Activated T-cell treated with anti-CD3 and anti-CD28 coated beads for 24 hours (primary cell): ENCODE measurements at places on chromosomes 2 and 18.

- no peak for DNase-seq
These were observed 55.9 kb upstream of the APCDD1 start for GRCh38 chr18:10398571-10398970.

DNA sequence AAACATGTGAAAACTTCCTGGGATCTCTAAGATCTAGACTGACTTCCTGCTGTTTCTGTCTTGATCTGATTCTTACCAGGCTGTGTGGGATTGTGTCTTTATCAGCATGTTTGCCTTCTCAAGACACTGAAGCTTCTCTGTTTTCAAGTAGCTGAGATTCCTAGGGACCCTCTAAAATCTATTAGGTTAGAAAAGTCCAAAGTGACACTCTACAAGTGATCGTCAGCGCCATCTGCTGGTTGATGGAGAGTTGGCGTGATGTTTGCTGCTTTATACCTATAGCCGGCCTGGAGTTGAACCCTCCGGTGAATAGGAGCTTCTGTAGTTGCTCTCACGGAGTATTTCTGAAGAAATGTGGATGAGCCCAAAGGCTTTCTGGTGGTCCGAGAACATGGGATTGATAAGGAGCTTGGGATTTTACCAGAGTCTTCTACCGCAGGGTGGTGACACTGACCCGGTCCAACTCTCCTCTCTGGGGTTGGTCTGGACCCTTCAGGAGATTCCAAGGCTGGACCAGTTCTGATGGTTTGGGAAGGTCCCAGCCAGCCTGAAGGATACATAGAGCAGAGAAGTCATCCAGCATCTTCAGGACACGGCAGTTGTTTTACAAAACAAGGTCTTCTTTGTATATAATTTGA, 96.0 kb upstream of the TTC39C start:
- peak; percentile 70 for DNase-seq

DNA sequence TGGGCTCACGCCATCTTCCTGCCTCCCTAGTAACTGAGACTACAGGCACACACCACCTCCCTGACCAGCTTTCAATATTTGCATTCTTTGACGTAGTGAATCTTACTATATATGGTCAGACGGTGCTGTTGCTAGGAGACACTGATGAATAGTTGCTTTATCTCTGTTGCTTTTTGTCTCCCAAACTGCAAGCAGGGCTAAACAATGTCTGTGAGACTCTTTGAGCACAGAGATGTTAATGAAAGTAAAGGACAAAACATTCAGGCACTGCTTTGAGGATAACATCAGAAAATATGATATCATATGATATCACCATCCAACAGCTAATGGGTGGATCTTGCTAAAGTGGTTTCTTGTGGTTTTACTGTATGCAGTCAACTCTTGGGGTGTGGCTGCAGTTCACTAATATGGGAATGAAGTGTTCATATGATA, 43.0 kb downstream of the EMILIN2 start:
- no peak for DNase-seq

GRCh38 chr2:191314697-191315364, 69.6 kb downstream of the MYO1B start:
- no peak for DNase-seq

GRCh38 chr18:56645415-56646016, 5.6 kb upstream of the WDR7 start:
- DNase-seq, result no peak

GRCh38 chr2:147548451-147548850, 296.4 kb upstream of the ACVR2A start:
- no peak for DNase-seq

GRCh38 chr2:231332388-231332787, 63.1 kb upstream of the B3GNT7 start:
- no peak for DNase-seq

DNA sequence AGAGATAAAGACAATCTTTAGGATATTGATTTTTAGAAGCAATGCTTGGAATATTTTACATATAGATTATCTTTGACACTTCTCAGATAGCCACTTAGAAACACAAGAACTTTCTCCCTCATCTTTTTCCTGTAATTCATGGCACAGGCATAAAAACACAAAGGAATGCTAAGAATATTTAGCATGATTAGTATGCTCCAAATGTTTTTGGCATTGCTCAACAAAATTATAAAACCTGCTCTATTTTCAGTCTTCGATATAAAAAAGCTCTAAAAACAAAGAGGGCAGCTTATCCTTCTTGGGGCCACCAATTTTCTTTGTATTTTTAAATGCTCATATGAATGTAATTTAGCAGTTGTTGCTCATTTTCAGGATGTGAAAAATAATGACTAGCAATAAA, 90.8 kb downstream of the RAD51AP2 start:
- DNase-seq, result no peak

- DNase-seq, result no peak
These were observed 23.8 kb downstream of the SOWAHC start for GRCh38 chr2:109637749-109638570.

DNA sequence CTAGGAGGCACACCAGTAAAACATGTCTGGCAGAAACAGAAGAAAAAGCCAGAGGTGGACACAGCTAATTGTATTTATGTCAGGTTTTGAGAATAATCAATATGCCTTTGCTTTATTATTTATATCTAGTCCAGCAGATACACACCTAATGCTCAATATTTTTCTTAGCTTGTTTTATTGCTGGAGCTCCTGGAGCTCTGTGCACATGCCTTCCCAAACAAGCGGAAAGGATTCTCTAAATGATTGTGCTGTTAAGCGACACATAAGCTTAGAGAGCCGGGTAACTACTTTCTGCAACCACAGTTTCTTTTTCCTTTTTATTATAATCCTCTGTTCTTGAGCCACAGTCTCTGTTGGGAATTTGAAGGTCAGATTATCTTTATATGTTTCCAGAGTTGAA, 177.3 kb upstream of the ST6GAL2 start:
- no peak for DNase-seq

DNA sequence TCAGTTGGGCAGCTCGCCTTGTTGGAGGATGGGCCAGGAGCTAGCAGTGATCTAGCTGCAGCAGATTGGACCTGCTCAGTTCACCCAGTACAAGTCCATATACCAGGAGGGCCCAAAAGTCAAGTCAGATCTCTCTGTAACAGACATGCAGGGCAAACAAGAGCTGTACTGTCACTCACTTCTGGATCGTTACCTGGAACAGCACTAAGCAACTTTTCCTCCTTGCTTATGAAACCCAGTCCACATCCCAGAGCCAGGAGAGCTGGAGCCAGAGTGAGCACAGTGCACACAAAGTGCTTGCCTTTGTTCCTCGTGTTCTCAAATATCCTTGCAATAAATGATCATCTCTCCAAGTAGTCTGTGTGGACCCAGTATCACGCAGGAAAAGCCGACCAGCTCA, 244.1 kb upstream of the FOSL2 start:
- DNase-seq, result no peak

DNA sequence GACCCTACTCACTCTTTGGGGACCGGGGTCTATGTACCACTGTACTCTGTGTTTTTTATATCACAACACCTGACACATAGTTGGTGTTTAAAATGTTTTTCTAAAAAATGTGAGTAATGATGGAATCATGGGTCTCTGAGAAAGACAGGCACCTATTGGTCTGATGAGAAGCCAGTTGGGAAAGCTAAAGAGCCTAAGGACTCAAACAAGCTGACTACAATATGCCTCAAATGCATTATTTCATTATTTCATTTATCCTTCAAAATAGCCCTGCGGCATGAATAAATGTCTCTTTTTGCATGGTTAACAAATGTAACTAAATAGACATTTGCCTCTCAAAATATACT, 102.9 kb upstream of the SCN1A start:
- no peak for DNase-seq

DNA sequence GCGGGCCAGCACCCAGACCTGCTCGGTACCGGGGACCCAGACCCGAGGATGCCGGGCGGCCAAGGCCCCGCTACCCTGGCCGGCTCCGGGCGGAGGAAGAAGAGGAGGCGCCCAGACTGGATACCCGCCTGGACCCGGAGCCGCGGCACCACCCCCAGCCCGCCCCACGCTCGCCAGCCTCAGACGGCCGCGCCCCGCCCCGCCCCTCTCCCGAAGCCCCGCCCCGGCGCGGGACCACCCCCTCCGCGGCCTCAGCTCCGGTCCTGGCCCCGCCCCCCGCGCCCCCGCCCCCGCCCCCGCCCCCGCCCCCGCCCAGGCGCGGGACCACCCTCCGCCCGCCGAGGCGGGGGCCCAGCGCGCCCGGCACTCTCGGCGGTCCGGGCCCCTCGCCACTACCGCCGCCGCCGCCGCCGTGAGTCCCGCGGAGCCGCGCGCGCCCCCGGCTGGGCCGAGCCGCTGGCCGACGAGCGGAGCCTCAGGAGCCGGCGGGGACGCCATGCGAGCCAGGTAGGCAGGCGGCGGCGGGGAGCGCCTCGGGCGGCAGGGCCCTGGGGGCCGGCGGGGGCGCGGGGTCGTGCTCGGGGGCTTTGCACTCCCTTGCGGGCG, at the start of gene SH3BP4:
Gene SH3BP4, plus strand, starts transcription at position 354 of the 606 bp plus-strand sequence. CDS start 82,986 bp downstream, outside the sequence.
- peak; percentile 12 for DNase-seq

- no peak for DNase-seq
These were observed 2.6 kb downstream of the CLIP4 start for GRCh38 chr2:29117636-29118303.

- DNase-seq, result no peak
These were observed 15.3 kb downstream of the WDR43 start for GRCh38 chr2:28909655-28910353.

DNA sequence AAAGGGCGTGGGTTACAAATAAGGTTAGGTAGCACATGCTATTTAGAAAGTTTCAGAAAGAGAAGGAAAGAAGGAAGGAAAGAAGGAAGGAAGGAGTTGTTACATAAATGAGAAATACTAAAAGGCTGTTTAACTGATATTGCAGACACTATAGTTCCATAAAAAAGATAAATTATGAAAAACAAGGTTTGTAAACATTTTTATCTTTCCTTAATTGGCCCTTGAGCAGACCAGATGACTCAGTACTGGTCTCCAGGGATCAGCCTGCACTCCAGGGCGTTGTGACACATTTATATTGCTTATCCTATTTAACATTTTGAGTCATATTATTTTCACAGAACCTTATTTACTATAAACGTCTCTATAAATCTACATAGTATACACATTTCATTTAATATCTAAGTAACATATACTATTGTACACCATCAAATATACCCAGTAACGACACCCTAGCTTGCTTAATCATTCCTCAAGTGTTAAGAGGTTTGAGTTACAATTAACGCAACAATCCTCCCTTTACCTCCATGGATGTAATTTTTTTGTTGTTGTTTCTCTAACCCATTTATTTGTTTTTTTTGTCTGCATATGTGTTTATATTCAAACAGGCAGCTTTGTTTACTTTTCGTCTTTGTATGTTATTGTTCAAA, 2.8 kb upstream of the RAB31 start:
- no peak for DNase-seq

- DNase-seq, result no peak
These were observed 65.1 kb downstream of the LOXHD1 start for GRCh38 chr18:46591783-46592391.

DNA sequence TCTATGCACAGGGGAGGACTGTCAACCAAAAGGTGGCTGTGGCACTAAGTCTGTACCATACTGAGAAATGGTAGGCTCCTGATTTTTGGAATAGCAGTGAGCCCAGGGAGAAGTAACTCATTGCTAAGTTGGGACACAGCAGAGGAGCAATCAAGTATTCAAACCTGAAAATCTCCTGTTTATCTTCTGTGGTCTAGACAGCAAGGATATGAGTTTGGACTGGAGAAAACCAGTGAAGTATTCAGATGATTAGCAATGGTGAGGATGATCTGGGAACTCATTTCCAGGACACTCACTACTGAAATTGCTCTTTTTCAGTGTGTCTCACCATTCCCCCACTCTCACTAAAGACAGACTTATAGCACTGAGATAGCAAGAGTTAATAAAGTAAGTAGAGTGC, 112.0 kb downstream of the GULP1 start:
- no peak for DNase-seq

- no peak for DNase-seq
These were observed 30.7 kb downstream of the INO80C start for GRCh38 chr18:35466815-35467623.

DNA sequence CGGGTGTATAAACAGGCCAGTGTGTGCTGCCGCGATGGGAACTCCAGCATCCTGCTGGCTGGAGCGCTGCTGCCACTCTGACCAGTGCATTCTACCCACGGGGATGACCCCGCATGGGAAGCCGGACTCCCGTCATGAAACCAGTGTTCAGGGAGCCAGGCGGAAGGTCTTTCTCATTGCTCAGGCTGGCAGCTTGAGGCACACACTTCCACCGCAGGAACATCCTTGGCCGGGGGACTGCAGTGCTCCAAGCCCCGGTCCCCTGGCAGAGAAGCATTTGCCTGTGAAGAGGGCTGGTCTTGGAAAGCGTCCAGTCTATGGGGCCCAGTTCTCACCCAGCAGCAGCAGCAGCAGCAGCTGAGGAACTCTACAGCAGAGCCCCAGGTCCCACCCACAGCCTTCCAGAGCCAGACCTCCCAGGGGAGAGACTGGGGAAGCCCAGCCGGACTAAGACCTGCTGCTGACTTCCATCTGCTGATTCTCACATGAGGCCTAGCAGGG, 235.9 kb downstream of the KLHL29 start:
- DNase-seq, result no peak

GRCh38 chr2:106109675-106110424, 84.3 kb downstream of the UXS1 start:
- DNase-seq, result no peak

DNA sequence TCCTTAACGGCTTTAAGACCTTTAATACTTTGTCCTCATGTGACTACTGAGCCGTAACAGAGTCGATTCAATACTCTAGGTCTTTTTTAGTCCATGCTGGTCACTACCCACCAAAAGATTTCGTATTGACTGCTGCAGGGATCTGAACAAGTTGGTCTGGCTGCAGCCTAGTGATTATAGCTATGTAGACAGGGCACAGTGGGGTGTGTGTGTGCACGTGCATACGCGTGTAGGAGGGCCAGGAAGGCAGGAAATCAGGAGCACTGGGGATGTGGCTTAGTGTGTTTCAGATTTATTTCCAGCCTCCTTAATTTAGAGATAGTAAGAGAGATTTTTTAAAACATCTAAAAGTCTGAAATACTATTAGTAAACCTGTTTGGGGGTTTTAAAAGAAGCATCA, 161.4 kb downstream of the MYO3B start:
- no peak for DNase-seq

DNA sequence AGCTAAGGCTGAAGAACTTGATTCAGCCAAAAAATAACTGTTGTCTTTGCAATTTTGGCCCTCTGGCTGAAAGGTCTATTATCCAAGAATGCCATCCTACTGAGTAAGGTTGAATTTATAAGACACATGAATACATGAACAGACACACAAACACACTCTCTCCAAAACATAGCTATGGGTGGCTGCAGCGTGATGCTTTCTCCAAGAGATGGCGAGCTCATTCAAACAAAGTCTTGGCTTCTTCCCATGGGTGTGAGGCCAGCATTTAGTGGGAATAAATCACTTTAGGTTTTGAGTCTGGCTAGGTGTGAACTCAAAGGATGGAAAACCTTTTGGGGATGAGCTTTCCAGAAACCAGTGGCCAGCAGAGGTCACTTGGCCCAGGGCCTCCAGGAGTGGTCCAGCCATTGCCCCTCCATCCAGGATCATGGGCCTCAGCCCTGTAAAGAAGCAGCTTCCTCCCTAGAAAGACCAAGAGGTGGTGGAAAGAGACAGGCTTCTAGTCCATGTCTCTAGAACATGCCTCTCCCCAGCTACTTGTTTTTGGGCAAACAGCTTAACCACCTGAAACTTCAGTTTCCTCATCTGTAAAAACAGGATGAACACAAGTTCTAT, 11.0 kb upstream of the OSR1 start:
- no peak for DNase-seq
